Choroid plexus epithelial cell (primary cell): ENCODE measurements at places on chromosomes 13 and 19.

DNA sequence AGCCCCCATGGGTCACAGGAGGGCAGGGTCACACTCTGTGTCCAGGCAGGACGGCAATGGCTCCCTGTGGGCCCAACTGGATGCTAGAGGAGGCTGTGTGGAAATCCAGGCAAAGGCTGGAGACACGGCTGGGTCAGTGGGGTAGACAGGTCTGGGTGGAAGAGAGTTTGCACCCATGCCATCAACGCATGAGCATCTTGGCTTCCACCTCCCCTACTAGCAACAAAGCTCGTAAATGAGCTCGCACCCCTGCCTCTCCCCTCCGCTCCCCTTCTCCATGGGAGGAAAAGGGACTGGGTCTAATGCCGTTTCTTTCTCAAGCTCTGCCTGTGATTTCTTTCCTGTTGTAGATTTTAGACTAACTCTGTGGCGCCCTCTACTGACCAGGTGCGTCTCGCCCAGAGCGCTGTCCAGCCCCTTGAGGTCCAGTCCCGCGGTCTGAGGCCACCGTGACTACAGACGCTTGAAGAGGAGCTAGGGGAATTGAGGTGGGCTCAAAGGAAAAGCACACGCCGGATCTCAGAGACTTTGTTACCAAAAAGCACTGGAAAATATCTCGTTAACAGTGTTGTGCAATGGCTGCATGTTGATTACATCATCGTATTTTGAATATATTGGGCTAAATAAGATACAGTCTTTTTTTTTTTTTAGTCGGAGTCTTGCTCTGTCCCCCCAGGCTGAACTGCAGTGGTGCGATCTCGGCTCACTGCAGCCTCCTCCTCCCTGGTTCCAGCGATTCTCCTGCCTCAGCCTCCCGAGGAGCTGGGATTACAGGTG is 50.7 kb upstream of the USP29 start:
- DNase-seq, result no peak

GRCh38 chr13:18952225-18953016 is 229.2 kb downstream of the TUBA3C start:
- no peak for DNase-seq

- peak; percentile 23 for DNase-seq
Observed at GRCh38 chr19:38210458-38210987, 13.5 kb downstream of the DPF1 start.

GRCh38 chr19:32063601-32064000 is 281.8 kb upstream of the ZNF507 start:
- no peak for DNase-seq

- DNase-seq, result no peak
Observed at GRCh38 chr19:42091742-42092141, 15.8 kb downstream of the ZNF574 start.
